ENCODE measurements at places on chromosomes 2 and 18. TPM values are rescaled to one million over a fixed set of nuclear protein-coding genes. Genes with fewer than 3 reads are reported as not detected.

Gene ALPI
- total RNA-seq: not detected

Gene FTCDNL1
- total RNA-seq: 0.13 TPM

Gene CYTIP
- total RNA-seq: not detected

GRCh38 chr2:61247204-61247812, 85.3 kb downstream of the C2orf74 start:
- DNase-seq: peak; percentile 96

DNA sequence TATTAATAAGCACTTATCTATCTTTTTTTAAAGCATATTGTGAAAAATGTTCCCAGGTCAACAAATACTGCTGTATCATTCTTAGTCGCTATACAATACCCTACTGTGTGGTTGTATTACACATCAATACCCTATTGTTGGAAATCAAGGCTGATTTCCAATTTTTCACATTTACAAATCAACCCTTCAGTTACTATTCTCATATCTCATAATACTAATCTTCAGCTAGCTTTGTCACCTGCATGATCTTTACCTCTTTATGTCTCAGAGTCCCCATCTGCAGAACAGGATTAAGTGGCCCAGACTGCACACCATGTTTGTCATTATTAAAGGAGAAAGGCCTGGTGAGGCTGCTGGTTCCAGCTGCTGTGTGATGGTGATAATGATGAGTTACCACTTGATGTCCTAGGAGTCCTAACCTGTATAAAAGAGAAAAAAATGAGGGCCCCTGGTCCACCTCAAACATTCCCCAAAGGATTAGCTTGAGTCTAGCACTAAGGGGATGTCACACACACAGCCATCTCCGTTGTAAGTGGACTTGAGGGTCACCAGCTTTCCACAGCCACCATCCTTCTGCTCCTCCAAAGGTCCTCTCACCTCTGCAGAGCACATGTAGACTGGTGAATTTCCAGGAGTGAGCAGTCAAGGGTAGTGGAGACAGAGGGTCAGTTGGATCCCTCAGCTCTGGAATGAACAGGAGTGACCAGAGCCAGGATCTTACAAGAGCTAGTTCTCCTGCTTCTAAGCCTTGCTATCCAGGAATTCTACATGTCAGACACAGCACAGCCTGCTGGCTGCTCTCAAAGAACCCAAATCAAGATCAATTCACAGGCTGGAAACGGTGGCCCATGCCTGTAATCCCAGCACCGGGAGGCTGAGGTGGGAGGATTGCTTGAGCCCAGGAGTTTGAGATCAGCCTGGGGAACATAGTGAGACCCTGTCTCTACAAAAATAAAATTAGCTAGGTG, 36.0 kb upstream of the BIN1 start:
- peak; percentile 35 for DNase-seq

DNA sequence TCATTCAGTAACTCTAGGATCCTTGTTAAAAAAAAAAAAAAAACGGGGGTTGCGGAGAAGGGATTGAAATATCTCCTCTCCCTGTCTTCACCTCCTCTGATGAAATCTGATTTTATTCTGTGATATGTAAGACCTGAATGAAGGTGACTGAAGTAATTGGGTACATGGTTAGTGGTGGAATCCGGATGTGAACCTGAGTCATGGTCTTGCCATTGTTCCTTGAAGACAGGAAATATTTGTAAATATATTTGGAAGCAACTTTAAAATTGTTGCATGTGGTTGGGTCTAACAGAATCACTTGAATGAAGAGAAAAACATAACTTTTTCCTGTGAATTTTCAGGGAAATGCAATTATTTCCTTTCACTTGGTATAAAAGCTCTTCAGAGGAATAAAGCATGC, 3.0 kb upstream of the IL1A start:
- DNase-seq: no peak

DNA sequence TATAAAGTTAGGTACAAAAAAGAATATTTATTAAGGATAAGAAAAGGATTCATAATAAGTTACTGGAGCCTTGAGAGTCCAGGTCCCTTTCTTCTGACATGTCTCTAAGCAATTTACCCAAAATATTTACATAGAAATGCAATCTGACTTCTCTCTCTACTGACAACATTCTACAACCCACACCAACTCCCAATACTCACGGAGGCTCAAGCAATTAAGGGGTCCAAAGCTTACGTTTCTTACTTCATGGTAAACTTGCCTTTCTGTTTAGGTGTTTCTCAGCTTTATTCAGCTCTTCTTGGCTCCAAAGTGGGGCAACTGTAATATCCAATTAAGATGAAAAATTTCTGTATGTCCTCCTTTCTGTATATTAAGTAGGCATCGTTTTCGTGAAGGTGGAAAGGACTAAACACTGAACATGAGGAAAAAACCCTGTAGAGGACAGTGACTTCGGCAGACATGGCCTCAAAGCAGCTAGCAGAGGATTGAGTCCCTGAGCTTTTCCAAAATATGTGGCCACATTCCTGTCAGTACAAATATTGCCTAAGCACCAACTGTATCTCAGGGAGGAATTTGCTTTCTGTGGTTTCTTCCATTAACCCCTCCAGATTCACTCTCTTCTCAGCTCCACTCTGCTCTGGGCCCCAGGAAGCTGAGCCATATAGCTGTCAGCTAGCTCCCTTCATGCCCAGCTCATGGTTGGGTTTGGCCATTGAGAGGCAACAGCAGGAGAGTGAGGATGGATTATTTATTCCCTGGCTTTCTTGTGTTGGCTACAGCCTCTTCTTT, 67.9 kb upstream of the GLS start:
- DNase-seq: peak; percentile 66

DNA sequence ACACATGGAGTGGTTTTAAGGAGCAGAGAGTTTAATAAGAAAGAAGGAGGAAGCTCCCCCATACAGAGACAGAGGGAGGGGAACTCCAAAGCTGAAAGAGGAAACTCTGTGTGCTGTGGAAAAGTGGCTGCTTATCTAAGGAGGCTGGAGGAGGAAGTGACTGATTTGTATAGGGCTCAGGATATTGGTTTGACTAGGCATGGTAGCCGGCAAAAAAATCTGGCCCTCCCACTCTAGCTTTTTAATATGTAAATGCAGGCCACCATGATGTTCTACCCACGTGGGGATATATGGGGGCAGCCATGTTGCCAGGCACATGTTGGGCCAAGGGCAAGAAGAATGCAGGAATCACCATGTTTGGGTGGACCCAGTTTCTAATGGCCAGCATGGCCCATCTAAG, 64.3 kb downstream of the HNMT start:
- no peak for DNase-seq

GRCh38 chr2:73253400-73253799, 19.3 kb downstream of the CCT7 start:
- no peak for DNase-seq

DNA sequence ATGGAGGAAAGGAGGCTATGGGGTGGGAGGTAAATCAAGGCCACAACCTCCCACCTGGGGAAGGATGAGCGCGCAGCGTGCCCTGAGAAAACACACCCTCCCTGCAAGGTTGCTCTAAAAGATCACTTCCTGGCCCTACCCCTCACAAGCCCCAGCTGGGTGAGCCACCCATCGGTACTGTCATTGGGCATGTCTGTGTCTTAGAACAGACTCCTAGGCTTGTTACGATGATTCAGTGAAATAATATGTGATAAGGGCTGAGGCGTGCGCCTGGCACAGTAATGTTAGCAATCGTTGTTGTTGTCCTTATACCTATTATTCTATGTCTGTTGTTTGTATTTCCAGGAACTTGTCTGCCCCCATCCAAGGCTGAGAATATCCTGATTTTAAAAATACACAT, 175.1 kb downstream of the ZFP36L2 start:
- DNase-seq: peak; percentile 55

DNA sequence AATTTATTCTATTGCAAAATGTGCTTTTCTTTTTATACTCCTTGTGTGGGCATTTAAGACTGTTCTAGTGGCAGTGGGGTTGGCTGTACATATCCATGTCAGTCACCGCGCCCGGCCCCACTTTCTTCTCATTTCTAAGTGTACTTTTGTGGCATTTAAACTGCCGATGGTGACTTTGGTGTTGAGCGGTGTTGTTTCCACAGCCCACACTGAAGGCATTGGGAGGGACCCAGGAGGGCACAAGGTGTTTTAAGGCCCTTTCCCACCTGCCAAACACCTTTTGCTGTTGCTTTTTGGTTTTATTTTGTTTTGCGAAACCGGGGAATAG, 369.7 kb downstream of the MTX2 start:
- DNase-seq: no peak

- DNase-seq: no peak
Observed at GRCh38 chr2:171287611-171288010, 126.9 kb upstream of the TLK1 start.

DNA sequence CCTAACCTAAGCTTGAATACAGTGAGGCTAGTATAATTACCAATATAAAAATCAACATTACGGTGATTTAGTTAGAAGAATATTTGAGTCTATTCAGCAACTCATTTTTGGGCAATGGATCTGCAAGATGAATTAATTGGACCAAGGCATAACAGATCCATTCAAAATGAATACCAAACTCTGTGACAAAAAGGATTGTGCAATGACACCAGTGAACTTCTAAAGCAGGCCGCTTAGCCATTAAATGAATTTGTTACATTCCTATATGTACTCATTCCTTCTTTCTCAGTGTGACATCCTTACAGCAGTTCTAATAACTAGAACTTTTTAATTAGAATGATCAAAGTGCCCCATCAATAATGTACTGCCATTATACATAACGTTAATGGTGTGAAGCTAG, 44.3 kb downstream of the ZC3H15 start:
- DNase-seq: no peak

DNA sequence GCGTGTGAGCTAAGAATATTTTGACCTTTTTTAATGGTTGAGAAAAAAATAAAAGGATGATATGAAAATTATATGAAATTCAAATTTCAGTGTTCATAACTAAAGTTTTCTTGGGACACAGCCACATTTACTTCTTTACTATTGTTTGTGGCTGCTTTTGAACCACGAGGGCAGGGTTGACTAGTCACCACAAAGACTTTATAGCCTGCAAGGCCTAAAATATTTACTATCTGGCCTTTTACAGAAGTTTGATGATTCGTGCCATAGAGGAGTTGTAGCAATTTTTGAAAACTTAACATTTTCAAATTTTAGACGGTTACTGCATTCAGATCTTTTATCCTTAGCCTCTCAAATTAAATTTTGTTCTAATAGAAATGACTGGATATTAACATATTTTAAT, 69.9 kb downstream of the LIMS1 start:
- DNase-seq: peak; percentile 77

GRCh38 chr2:143473216-143473615, 344.0 kb downstream of the ARHGAP15 start:
- peak; percentile 73 for DNase-seq

GRCh38 chr2:219664944-219665343, 37.5 kb downstream of the SLC4A3 start:
- no peak for DNase-seq

DNA sequence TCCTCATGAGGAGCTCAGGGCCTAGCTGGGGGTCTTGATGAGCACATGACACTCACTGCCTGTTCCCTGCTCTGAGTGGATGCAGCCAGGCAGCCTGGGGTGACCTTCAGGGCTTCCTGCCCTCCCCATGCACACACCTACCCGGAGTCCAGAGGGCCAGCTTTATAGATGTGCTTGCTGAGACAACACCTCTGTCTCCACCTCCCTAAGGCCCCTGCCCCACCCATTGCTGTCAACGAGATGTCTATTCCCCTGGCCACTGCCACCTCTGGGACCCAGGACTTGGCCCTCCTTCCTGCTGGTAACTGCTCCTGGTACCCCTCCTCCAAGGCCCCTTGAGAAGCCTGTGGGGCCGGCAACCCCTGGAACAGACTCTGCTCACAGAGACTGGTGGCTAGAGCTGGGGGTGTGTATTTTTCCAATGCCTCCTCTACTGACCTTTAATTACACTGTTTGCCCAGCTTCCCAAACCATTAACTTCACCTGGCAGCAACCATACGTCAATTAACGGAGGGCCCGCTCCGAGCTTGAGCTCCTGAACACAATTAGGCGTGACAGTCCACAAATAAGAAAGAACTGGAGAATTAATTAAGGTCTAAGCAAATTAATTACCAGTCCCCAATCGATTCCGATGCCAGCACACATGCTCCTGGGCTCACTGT, 66.3 kb downstream of the EMX1 start:
- no peak for DNase-seq

DNA sequence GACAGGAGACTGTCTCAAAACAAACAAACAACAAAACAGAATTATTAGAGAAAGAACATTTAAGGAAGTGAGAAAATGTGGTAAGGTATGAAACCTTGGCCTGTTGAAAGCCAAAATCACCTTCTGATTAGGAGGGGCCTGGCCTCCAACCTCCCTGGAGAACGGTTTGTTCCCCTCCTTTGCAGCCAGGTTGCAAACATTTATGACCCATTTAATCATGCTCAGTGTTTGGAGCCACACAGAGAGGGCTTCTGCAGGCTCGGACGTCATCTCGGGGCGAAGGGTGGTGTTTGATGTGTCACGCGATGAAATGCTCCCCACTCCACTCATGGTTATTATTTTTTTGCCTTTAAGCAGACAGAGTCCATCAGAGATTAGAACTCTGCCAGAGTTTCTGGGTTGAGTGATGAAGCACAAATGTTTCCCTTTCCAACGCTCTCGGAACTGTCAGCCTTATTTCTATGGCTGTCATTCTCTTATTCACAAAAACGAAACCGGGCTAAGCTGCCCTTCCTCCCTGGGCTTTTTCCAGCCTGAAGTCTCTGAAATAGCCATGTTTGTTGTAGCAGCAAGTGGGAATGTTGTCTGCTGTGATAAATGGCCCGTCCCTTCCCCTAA, 33.6 kb upstream of the ROCK2 start:
- DNase-seq: no peak

DNA sequence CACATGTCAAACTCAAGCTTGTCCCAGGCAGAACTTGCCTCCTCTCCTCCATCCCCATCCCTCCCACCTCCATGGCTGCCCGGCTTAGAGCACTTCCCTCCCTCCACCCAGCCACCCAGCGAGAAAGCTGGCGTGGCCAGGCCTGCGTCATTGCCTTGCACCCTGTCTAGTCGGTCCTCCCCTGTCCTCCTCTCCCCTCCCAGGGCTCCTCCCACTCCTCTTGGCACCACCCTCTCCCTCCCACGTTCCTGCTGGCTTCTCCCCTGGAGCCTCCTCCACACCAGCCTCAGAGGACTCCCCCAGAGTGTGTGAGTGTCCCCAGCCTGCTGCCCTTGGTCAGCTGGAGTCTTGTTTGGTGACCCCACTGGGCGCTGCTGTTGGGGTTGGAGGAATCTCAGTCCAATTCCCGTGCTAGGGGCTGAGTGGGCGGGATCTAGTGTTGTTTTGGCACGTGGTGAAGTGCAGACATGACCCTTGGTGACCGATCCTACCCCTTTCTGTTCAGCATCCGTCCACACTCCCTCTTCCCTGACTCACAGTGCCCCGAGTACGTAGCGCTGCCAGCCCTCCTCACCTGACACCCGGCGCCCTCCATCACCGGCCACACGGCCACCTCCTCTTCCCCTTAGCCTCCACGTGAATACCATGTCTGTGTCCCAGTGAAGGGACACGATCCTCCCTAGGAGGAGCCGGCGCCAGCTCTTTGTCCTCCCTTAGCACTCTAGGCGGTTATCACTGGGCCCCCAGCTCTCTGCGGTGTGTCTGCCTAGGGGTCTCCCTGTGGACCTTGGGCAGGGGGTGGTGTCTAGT, 41.4 kb downstream of the ATP6V1C2 start:
- DNase-seq: peak; percentile 12

DNA sequence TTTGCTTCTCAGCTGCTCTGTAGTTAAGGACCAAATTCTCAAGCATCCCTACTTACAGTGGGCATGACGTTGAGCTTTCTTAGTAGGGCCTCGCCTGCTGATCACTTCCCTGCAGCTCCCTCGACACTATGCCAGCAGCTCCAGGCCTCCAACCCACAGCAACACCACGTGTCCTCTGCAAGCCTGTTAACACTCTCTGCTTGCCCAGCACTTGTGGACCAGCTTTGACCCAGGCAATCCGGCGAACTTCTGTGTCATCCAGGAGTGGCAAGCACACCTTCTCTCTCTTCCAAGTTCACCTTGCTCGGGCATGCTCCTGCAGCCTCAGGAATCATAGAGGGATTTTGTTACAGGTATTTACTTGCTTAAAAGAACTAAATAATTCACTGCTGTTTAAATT, 138.6 kb upstream of the FHL2 start:
- DNase-seq: no peak
